ENCODE measurements at places on chromosomes 11 and 22.

DNA sequence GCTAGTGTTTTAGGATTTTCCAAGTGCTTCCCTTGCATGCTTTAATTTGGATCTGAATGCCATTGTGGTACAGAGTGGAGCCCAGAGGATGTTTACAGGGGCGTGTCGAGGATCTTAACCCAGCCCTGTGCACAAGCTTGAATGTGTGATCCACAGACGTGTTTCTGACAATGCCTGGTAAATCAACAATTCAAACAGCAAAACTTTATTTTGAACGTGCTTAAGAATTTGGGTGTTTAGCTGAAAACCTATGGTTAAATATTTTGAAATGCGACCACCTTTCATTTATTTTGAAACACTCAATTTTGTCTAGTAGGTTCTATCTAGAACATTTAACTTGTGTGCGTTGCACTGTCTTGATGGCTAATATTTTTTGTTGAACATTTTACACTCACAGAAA, 1.8 kb downstream of the TUBA8 start:
- no peak for DNase-seq

DNA sequence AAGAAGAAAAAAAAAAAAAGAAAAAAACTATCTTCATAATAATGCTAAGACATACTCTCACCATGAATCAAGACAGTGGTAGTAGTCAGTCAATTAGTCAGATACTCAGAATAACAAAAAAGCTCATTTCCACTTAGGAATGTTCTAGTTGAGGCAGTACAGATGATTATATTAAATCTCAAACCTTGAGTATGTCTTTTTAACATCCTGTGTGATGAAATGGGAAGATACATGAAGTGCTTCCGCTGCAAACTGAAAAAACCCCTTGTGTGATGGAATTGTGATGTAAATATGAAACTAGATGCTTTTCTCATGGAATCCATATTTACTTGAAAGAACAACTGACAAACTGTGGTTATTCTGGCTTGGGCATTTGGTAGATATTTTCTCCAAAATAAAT, 13.7 kb downstream of the AMOTL1 start:
- DNase-seq = no peak

DNA sequence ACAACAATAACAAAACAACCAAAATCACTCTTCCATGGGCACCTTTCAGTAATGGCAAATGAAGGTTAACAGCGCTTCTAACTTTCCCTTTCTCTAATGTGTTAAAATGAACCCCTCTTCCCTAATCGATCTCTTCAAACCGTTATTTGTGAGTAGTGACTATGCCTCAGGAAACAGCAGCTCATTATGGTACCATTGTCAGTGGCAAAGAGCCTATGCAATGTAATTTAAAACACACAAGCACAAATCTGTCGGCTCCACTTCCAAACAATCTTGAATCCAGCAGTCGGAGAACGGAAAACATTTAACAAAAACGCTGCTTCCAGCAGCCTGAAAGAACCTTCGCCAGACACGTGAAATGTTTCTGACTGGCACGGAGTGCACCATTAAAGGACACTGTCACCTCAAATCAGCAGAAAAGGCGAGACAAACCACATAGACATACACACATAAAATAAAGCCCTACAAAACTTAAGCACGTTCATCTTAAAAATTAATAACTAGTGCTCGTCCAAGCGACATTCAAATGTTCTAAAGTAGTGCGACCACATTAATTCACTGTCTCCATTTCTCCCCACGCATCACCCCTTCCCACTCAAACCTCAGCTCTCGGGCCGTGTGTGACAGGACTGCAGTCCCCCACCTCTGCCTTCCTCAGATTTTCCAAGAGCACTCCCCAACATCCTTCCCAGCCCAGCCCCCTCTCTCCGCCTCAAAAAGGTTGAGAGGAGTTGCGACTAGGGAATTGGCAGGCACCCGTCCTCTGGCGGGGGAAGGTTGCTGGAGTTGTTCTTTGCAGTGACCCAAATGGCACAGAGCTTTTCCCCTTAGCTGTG, 748 bp downstream of the RAB30 start:
- DNase-seq = peak; percentile 6

DNA sequence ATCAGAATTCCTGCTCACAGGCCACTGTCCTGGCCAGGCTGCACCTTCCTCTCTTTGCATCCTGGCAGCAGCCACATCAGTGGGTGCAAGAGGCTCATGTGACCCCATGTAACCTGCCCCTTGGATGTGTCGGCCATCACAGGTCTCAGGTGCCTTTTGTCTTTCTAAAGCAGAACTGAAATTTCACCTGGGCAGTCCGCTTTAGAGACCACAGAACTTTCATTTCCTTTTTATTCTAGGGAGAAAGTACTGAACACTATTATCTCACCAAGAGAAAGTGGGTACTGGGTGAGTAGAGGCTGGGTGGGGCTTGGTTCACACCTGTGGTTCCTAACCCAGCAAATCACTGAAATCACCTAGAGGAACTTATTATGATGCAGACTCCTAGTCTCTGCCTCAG, 51.7 kb upstream of the NUP160 start:
- DNase-seq = peak; percentile 3

DNA sequence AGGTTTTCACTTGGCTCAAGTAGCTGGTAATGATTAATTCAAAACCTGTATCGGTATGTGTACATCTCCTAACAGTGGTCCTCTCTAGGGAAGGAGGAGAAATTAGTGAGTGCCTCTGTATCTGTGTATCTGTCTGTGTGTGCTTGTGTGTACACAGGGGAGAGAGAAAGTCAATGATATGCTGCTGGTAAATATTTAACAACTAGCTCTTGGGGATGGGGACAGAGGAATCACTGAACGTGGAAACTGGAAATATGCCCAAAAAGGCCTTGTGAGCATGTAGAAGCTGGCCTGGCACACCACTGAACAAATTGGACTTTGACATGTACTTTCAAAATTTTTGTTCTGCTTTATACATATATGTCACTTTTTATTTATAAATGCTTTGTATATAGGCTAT, 214.0 kb upstream of the SYN3 start:
- no peak for DNase-seq

DNA sequence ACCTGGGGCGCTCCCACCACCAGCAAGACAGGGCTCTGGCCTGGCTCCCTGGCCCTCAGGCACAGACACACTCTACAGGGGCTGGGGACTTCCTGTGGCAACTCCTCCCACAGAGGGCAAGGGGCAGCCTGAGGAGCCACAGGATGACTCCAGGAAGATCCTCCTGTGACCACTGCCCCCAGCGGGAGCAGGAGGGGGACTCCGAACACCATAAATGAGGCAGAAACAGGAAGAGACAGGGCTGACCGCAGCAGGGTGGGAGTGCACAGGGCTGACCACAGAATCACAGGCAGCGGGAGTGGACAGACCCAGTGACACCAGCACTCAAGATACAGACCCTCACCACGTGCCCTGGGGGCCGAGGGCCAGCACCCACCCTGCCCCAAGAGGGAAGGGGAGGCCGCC, 10.8 kb downstream of the ARAP1 start:
- DNase-seq = no peak

GRCh38 chr22:49086606-49087157, 741.0 kb downstream of the BRD1 start:
- DNase-seq = no peak

DNA sequence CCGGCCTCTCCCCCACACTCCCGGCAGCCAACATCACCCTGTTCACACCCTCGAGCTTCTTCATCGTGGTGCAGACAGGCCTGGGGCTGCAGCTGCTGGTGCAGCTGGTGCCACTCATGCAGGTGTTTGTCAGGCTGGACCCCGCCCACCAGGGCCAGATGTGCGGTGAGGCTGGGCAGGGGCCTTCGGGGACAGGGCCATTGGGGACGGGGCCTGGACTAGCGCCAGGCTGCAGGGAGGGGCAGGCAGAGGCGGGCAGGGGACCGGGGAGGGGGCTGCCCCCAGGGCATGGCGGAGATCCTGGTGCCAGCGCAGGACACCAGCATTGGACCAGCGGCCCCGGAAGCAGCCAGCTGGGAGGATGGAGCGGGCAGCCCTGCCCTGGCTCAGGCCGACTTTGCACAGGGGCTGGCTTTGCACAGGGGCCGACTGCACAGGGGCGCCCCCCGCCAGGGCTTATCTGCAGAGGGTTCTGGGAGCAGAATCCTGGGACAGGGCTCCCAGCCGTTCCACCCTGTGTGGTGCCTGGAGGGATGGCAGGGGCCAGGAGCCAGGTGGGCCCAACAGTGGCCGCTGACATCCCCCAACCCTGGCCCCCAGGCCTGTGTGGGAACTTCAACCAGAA, 8.6 kb downstream of the MUC5B start:
- DNase-seq = no peak

- no peak for DNase-seq
Observed at GRCh38 chr11:46475051-46475925, 83.7 kb upstream of the CHRM4 start.

GRCh38 chr11:78354408-78355308, 63.0 kb downstream of the GAB2 start:
- no peak for DNase-seq

- peak; percentile 33 for DNase-seq
Observed at GRCh38 chr11:46238078-46238966, 39.1 kb upstream of the CREB3L1 start.

GRCh38 chr11:74462009-74462408, 5.3 kb downstream of the KCNE3 start:
- DNase-seq = no peak

DNA sequence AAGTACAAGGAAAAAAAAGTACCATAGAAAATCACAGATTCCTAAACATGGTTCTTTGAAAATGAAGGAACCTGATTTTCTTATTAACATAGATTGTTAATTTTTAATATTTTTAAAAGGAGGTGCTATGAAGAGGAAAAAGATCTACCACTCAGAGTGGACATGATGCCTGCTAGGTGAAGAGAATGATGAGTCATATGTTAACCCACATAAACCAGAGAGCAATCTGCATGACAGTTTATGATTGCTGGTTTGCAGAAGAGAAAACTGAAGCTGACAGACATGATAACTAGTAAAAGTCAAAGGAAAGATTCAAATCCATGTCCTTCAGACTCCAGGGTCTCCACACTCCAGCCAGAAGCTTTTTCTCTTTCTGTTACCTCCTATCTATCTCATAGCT, 1231.7 kb downstream of the LRRC4C start:
- DNase-seq = no peak

- no peak for DNase-seq
Observed at GRCh38 chr11:86176165-86176884, 68.2 kb upstream of the EED start.

DNA sequence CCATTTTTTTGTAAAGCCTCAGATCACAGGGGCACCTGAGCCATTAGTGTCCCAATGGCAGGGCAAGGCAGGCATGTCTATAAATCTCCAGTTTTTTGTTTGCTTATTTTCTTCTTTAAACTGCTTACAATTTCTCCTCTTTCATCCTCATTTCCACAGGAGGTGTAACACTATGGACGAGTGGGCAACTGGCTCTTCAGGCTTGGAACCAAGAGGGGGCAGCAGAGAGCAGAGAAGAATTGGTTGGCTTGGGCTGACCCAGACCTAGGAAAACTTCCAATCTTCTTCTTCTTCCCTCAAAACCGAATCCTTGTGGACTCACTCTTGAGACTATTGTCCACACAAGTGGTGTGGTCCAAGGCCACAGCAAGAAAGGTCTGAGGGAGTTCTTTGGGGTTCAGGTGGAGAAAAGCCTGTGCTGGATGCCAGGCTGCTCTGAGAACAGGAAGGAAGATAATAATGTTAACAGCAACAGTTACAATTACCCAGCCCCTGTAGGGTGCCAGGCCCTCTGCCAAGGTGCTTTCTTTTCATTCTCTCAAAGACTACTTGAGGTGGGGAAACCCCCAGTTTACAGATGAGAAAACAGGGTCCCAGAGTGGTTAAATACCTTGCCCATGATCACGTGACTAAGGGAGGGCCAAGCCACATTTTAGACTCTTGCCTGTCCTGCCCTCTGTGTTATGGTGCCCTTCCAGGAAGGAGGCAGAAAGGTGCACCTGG, 70.7 kb upstream of the E2F8 start:
- DNase-seq = no peak

DNA sequence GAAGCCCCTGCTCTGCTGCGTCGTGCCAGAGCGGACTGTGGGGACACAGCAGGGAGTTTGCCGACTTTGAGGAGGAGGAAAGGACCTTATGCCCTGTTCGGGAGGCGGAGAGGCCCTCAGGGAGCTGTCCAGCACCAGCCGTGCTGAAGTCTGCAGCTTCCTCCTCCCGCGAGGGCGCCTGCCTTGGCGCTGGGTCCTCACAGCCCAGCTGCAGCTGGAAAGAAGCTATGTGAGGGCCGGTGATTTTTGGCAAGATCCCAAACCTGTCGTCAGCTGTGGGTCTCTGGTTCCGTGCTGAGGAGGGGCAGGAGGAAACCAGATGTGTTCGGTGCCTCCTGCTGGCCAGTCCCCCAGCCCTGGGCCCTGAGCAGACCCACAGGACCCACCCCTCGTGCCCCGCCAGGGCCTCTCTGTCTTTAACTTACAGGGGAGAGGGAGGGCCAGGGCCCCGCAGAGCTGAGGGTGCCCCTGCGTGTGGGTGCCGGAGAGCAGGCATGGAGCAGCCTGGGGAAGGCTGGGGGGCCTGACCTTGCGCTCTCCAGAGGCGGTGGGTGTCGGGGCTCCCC, 12.0 kb downstream of the BRSK2 start:
- no peak for DNase-seq

GRCh38 chr11:114280696-114281095, 15.5 kb upstream of the NNMT start:
- peak; percentile 6 for DNase-seq

- no peak for DNase-seq
Observed at GRCh38 chr22:40676644-40677043, 2.6 kb upstream of the MCHR1 start.

DNA sequence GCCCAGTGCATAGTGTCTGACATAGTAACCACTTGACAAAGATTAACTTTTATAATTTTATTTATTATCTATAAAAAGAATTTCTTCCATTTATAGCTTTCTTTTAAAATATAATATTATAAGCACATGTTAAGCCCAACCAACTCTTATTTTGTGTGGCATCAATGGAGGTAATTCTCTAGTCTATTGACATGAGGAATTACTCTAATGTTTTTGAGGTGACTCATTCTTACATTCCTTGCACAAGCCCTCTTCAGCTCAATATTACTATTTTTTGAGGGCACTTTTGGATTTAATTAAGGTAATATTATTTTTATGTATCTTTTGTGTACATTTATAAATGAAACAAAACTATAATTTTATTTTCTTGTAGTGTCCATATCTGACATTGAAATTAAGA, 59.6 kb downstream of the AASDHPPT start:
- DNase-seq = no peak

DNA sequence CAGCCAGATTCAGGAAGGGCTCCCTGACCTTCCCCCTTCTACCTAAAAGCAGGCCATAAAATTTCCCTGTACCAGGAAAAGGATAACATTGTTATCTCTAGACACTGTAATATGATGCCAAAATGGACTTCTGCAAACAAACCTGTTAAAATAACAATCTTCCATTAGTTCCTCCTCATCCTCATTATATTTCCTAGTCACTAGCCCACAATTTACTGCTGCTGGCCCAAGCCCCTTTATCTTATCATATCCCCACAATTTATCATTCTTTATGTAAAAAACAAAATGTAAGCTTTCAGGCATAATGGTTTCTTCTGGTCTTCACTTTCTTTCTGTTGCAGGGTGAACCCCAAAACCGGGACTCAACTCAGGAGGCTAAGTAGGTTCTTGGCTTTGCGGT, 1132.1 kb upstream of the CNTN5 start:
- DNase-seq = no peak

GRCh38 chr22:43567691-43568324, 156.0 kb downstream of the MPPED1 start:
- no peak for DNase-seq

GRCh38 chr11:65053827-65054508, 4.4 kb downstream of the NAALADL1 start:
- DNase-seq = peak; percentile 11

Measured in CD4-positive, alpha-beta T cell treated with Interleukin-6 at 100 ng/mL for 8 hours (primary cell).